Mesothelial cell of epicardium (in vitro differentiated cells): ENCODE measurements at places on chromosomes 4 and X. TPM values are rescaled to one million over a fixed set of nuclear protein-coding genes. Genes with fewer than 3 reads are reported as not detected.

The DUSP21 gene
- total RNA-seq: not detected in 3 replicates

The FRMPD3 gene
- total RNA-seq: 0.29 to 0.42 TPM (median 0.38 TPM) in 3 replicates

The SPATA18 gene
- 10.0 to 11.1 TPM (median 10.8 TPM) in 3 replicates for total RNA-seq

The TLR10 gene
- not detected in 3 replicates for total RNA-seq

The HTR2C gene
- 1.1 to 1.5 TPM (median 1.1 TPM) in 3 replicates for total RNA-seq

The PLAC8 gene
- 0.50 to 1.6 TPM (median 1.2 TPM) in 3 replicates for total RNA-seq

The MORF4L2 gene
- total RNA-seq: 372 to 379 TPM (median 373 TPM) in 3 replicates

The TCEAL6 gene
- total RNA-seq: not detected in 3 replicates
